Smooth muscle cell of trachea (primary cell): ENCODE measurements at places on chromosomes 5 and 9. TPM values are rescaled to one million over a fixed set of nuclear protein-coding genes. Genes with fewer than 3 reads are reported as not detected.

Gene ROR2
- total RNA-seq, result 20.9 and 29.8 TPM in 2 replicates

Gene REEP2
- 8.4 and 25.1 TPM in 2 replicates for total RNA-seq

Gene GRXCR2
- not detected in 2 replicates for total RNA-seq

Gene PRSS3
- 11.1 and 13.2 TPM in 2 replicates for total RNA-seq

Gene CKS2
- total RNA-seq, result 45.5 and 242 TPM in 2 replicates

Gene GPR151
- total RNA-seq, result not detected in 2 replicates

Gene FAM169A
- 0.17 and 0.29 TPM in 2 replicates for total RNA-seq

Gene SV2C
- total RNA-seq, result not detected in 2 replicates

Gene RASEF
- 0.44 and 0.50 TPM in 2 replicates for total RNA-seq
